ENCODE measurements at places on chromosomes 4 and X. TPM values are rescaled to one million over a fixed set of nuclear protein-coding genes. Genes with fewer than 3 reads are reported as not detected.

Gene FGA
- total RNA-seq, result not detected

Gene HSPA4L
- total RNA-seq, result 2.5 TPM

Gene TRO
- 7.6 TPM for total RNA-seq

Gene HDAC6
- 143 TPM for total RNA-seq

Gene FAM9B
- not detected for total RNA-seq

DNA sequence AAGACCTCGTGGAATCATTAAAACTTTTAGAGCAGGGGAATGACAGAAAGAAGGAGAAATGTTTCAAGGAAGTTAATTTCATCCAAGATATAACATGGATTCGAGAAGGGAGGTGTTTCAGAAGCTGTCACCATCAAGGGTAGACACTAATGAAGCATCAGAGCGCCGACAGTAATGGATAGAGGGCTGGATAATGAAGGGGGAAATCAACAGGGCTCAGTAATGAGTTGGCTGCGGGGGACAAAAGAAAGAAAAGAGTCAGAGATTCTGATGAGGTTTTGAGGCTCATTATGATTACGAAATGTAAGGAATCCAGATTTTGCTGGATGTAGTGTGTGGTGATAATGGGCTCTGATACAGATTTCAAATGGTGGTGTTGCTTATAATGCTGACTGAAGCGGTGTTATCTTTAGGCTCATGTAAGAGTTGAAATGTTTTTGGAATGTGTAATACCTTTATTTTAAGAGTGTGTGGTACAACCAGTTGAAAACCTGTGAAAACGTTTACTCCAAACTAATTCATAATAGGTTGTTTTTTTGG is 39.3 kb upstream of the TENM3 start:
- no peak for DNase-seq

DNA sequence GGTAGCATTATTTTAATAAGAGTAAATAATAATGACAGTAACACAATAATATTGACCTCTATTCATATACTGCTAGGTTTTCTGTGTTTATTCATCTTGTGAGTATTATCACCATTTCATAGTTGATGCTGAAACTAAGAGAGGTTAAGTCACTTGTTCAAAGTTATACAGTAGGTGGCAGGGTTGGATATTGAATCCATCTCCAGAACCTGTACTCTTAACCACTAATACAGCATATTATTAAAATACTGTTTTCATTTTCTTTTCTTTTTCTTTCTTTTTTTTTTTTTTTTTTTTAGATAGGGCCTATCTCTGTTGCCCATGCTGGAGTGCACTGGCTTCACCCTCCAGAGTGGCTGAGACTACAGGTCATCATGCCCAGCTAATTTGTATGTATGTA is 7.1 kb upstream of the ELF2 start:
- DNase-seq, result no peak

DNA sequence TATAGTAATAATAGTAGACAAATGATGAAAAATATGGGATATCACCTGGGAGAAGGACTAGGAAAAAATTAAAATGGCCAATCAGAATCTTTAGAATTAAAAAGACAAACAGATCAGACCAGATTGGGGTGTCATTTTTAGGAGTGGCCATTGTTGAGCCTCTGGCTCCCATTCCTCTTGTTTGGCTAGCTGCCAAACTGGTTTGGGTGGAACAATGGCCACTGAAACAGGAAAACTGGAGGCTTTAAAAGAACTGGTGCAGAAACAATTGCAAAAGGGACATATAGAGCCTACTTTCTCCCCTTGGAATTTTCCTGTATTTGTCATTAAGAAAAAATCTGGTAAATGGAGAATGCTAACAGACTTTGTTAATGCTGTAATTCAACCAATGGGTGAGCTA is 294.8 kb upstream of the DKK2 start:
- no peak for DNase-seq

DNA sequence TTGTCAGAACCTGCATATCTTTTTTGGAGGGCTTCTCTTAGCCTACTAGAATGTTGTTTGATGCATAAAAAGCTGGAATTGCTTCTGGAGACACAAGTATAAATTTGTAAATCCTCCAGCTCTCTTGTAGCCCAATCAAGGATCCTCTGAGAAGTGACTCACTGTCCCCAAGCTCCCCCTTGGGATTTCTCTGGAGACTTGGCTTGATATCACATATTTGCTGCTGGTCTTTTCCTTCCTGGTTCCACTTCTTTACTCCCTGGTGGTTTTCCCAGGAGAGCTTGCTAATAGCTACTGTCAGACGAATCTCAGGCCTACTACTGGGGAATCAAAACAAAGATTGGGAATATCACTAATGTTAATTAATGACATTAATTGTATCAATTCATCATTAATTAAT is 173.1 kb downstream of the STK32B start:
- DNase-seq, result no peak

DNA sequence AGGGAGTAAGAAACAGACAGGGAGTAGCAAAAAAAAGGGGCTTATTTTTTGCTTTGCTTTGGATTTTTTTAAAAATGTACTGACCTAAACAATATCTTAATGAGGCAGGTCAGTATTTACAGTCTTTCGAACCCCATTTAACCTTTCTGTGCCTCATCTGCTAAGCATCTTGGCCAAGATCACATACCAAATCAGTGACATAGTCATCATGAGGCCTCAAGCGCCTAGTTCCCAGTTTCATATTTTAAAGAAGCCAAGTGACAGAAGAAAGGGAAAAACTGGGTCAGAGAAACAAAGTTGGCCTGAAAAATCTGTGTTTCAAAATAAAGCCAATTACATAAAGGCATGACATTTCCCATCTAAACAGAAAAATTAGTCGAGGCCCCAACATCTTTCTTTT is 94.6 kb upstream of the WDR44 start:
- DNase-seq, result no peak
